ENCODE measurements at places on chromosomes 3 and 15.

DNA sequence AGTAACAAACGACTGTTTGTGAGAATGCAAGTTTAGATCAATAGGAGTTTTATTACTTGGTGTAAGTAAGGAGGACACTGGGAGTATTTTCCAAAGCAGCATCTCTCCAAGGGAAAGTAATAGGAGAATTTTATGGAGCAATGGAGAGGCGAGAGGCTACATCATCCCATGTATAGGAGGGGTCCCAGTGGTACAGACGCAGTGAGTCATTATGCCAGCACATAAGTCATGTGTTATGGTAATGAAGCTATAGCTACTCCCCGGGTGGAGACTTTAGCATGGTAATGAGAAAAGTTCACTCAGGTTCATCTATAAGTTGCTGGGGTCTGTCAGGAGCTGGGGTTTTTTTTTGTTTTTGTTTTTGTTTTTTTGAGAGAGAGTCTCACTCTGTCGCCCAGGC is 29.5 kb upstream of the ZNF445 start:
- no peak for DNase-seq

- no peak for DNase-seq
Measured at GRCh38 chr3:30277494-30277893, 328.9 kb upstream of the TGFBR2 start.

DNA sequence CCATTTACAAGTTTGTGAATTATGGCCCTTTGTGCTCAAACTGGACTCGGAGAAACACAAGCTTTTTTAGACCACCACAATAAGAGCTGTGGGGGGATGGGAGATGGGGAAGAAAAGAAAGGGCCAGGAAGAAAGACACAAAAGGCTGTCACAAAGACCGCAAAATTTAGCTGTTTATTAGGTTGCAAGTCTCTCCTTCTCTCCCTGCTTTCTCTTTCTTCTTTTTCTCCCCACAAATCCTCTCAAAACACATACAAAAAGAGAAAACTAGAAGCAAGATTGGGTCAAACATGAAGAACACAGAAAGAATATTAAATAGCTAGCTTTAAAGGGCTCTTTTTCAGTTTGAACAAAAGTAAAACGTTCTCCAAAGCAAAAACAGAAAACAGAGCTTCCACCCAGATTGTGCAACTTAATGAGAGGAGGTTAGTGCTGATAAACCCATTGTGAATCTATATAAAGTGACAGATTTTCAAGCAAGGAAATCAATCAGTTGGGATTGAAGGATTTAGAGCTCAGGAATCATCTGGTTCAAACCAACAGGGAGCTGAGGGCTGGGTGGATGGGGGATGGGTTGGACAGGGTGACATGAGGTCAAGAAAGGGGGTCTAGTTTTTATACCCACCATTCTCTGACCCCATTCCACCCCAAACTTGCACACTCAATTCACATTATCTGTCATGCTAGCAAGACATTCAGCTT is 87.3 kb downstream of the DHX30 start:
- DNase-seq = no peak

GRCh38 chr3:107198581-107199181 is 178.6 kb upstream of the CCDC54 start:
- no peak for DNase-seq

- DNase-seq = no peak
Measured at GRCh38 chr3:57778494-57778893, 22.4 kb downstream of the SLMAP start.

- DNase-seq = no peak
Measured at GRCh38 chr15:75456710-75457109, 5.2 kb upstream of the SIN3A start.

DNA sequence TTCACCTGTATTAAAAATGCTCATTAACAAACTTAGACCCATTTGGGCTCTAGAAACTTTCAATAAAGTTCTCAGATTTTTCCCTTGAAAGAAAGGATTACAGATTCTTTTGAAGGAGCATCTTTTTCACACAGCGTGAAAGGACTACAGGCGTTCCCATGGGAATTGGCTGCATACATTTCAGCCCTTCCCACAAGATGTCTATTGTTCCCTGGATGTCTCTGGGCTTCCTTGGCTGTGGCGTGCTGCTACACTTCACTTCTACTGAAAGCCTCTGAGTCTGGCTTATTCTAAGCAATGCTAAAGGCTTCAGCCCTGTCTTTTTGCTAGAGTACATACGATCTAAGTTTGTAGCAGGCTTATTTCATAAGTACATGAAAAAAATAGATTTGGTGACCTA is 1.4 kb downstream of the VEPH1 start:
- DNase-seq = no peak

DNA sequence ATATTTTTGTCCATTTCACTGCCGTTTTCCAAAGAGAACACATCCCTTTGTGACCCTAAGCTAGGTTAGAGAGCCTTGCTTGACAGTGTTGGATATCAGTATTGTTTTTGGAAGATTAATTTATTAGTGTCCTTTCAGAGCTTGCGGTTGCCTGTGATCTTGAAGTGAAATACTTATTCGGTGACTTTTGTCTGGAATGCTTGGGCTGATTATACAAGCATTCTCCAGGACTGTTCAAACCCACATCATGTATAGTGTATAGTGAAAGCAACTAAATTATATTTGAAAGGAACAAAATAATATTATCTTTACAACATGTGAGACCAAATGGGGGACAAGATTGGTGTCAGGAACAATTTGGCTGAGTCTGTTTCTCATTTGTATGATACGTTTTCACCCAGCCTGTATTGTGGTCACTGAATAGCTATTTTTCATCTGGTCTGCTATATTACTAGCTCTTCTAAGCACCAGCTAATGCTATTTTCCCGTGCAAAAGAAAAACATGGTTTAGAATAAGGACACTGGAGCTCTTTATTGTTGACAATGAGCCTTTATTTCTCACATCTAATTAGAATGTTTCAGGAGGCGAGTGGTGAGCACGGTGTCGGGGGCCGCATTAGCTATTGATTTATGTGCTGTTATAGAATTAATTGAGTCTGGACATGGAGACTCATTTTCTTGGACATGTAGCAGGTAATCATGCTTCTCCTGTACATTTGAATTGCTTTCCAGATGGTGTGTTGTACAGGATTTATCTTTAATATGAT is 158.1 kb downstream of the APBA2 start:
- DNase-seq = no peak

DNA sequence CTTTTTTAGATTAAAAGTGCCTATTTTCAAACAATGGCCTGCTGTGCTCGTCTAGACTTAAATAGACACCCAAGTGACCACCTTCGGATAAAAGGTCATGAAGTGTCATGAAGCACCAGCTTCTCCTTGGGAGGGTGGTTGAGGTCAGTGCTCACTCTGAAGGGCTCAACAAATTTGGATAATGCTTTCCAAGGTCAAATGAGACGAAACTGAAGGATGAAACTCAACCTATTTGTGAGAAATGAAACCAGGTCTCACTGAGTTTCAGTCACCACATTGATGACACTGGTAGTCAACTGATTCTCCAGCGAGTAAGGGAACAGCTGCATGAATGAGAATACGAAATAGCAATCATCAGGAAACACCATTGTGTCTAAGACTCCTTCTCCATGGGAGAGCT is 852.6 kb downstream of the NTRK3 start:
- no peak for DNase-seq

DNA sequence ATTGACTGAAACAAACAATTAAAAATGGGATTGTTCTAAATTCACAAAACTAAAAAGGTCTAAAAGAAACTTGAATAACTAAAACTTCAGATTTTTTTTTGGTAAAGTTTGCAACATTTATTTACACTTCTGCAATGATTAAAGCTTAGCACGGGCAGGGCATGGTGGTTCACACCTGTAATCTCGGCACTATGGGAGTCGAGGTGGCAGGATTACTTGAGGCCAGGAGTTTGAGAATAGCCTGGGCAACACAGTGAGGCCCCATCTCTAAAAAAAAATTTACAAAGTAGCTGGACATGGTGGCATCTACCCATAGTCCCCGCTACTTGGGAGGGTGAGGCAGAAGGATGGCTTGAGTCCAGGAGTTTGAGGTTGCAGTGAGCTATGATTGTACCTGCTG is 31.6 kb downstream of the TLNRD1 start:
- no peak for DNase-seq

DNA sequence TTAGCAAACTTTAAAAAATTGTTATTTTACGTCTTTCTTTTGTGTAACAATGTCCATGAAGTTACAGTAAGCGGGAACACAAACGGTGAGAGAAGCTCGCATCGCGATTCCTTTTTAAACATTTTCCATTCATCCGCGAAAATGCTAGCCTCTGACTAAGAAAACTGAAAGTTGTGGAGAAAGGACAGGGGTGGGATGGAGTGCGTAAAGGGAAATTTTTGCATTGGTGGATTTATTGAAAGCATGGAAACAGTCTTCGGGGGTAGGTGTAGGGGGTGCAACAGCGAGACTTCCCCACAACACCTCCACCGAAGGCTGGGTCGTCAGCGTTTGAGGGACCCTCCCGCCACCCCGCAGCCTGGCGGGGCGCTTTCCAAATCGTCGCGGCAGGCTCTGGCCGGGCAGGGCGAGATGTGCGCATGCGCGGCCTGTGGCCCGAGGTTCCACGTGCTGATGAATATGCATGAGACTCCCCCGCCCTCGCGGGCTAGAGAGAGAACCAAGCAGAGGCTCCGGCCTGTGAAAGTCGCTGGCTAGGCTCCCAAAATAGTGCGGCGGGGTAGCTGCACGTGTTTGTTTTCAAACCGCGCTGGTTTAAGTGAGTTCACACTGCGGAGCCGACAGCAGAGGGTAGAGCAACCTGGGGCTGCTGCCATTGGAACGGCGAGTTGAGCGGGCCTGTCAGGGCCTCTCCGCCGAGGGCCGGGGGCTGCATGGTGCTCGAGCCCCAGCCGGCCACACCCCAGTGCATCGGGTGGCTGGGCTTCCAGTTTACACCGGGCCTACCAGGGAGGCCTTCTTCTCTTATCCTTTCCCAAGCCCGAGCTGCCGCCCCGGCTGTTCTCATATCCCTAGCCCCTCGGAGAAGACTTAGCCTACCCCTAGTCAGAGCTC is 9.9 kb downstream of the ZIC1 start:
- no peak for DNase-seq

DNA sequence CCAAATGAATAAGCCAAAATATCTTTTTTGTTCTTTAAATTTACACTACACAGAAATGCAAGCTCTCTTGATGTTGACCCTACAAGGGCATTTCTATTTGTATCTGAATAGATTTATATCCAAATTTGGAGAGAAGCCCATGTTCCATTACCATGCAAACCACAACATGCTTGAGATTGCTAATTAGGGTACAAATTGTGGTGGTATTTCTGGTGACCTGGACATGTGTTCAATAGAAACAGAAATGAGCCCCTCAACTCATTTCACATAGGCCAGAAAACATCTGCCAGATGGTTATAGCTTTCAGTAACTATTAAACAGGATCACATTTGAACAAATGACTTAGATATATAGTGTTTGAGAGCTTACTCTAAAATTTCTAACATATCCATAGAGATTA is 23.5 kb upstream of the PLSCR5 start:
- DNase-seq = no peak

DNA sequence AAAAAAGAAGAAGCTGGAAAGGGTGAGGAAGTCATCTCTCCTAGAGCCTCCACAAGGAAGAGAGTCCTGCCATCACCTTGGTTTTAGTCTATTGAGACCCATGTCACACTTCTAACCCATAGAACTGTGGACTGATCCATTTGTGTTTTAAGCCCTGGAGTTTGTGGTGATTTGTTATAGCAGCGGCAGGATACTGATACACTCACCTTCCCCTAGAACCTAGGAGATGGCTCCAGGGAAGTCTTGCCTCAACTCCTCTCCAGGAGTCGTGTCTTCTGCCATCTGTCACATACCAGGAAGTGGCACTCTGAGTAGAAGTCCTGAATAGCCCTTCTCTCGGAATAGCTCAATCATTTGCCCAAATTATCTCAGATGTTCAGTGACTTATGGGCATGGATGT is 14.6 kb upstream of the APBA2 start:
- DNase-seq = no peak

DNA sequence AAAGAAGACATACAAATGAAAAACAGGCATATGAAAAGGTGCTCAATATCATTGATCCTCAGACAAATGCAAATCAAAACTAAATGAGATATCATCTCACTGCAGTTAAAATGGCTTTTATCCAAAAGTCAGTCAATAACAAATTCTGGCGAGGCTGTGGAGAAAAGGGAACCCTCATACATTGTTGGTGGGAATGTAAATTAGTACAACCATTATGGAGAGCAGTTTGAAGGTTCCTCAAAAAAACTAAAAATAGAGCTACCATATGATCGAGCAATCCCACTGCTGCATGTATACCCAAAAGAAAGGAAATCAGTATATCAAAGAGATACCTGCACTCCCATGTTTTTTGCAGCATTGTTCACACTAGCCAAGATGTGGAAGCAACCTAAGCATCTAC is 165.8 kb downstream of the PLCL2 start:
- DNase-seq = no peak

GRCh38 chr3:112979244-112979832 is 4.4 kb upstream of the CD200R1 start:
- no peak for DNase-seq

- DNase-seq = no peak
Measured at GRCh38 chr15:76034111-76034510, 21.9 kb upstream of the NRG4 start.

DNA sequence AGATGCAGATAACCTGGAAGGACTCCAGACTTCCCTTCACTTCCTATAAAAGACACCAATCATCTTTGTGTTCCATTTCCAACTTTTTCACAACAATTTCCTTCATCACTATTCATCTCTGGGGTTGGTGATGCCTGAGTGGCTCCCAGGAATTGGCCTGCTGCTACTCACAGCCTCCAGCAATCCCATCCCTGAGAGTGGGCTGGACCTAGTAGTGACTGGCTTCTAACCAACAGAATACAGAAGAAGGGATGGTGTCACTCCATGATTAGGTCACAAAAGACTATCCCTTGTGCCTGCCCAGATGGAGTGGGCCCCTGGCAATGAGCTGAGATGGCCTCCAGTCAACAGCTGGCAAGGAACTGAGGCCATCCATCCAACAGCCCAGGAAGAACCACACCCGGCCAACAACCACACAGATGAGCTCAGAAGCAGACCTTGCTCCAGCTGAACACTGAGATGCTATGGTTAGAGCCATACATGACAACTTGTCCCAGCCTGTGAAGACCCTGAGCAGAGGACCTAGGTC is 20.9 kb downstream of the OCA2 start:
- no peak for DNase-seq
